ENCODE measurements at places on chromosomes 4 and X.

GRCh38 chr4:22192084-22192511 lies 243.5 kb upstream of the KCNIP4 start:
- no peak for DNase-seq

- no peak for DNase-seq
Measured at GRCh38 chrX:150635952-150636351, 57.2 kb upstream of the MTMR1 start.

GRCh38 chrX:28910487-28910886 lies 323.2 kb downstream of the IL1RAPL1 start:
- DNase-seq, result no peak

GRCh38 chr4:42453612-42454011 lies 56.3 kb downstream of the SHISA3 start:
- DNase-seq, result no peak

DNA sequence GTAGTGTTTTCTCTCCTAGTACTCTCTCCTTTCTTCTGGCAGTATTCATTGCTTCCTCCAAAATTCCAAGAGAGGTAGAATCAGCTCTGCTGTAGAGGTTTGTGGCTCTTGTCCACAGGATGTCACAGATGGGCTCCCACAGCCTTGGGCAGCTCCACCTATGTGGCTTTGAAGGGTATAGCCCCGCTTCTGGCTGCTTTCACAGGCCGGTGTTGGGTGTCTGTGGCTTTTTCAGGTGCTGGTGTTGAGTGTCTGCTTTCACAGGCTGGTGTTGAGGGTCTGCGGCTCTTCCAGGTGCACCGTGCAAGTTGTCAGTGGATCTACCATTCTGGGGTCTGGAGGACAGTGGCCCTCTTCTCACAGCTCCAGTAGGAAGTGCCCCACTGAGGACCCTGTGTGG lies 7.9 kb upstream of the AADAT start:
- DNase-seq, result no peak

DNA sequence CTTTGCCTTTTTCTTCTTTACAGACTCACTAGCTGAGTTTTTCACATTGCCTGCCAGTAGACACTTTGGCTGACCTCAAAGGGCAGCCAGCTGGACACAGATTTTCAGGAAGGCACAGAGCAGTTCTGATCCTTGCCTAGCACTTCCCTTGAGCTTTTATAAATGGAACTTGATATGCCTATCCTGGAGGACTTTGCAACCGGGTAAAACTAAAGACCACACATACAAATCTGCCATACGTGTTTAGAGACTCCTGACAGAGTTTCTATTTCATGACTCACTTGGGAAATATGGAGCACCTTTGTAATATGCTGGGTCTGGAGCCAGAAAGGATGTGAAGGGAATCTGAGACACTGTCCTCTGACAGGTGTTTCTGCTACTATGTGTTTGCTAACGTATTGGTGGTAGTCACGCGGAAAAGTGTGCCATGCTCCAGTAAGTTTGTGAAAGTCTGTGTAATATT lies 56.7 kb upstream of the RASSF6 start:
- no peak for DNase-seq

DNA sequence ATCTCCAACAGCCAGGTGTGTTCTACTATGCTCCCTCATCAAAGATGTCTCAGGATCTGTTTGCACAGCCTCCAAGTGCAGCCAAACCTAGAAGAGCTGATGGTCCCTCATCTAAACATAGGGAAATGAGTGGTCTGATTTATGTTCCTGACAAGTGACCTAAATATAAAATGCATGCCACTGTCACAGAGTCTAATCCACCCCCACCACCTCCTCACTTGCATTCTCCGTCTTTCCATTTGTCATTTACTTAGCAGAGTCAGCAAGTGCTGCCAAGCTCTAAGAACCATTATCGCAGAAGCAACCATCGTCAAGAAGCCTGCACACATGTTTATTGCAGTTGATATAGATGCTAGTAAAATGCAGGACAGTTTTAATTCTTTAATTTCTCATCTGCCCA lies 33.1 kb upstream of the VCX3A start:
- no peak for DNase-seq

DNA sequence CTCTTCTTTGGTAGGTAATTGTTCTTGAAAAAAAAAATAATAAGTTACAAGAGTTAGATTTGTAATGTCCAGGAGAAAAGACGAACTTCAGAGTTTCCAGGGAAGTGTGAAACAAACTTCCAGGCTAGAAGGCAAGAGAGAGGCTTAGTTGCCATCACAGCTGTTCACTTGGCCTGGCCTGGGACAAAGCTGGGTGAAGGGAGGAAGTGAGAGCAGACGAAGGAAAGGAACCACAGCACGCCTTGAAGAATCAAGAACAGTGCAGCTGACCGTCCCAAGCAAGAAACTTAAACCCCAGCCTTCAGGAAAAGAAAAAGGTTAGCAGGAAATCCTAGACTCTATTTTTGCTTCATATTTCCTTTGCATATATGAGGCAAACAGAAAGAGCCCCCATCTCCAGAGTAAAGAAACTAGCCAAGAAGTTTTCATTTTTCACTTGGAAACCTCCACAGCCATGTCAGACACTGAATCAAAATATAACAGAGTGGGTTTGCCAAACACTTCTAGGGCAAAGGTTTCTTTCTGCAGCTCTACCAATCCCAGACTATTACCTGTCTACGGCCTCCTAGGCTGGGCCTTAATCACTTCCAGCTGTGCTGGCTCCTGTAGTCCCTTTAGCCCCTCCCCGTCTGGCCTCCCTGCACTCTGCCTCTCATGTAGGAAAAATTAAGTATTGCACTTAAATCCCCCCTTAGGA lies 209.6 kb downstream of the SPATA18 start:
- DNase-seq, result no peak
